ENCODE measurements at places on chromosomes 5 and 9.
A peak's percentile ranks its signal among the peaks of the same experiment; 100 is the strongest.

DNA sequence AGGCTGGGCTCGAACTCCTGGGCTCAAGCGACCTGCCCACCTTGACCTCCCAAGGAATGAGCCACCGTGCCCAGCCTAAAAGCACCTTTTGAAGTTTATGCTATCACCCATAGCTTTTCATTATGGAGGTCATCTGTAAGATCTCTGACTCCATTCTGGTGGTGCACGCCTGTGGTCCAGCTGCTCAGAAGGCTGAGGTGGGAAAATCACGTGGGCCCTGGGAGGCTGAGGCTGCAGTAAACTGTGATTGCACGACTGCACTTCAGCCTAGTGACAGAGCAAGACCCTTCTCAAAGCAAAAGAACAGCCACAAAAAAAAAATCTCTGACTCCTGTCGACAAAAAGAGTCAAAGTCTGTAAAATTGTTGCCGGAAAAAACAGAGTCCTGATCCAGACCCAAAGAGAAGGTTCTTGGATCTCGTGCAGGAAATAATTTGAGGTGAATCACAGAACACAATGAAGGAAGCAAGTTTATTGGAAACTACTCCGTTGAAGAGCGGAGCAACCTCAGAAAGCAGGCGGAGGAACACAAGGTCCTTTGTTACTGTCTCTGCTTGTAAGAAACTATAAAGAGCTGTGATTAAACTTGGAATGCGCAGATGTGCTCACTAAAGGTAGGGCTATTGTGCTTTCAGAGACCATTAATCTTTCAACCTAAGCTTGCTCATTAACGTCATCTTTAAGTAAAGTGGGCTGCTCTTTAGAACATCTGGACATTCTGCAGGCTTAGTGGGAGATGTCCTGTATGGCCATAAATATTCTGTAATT lies 2.0 kb upstream of the HAUS6 start:
- DNase-seq = no peak

DNA sequence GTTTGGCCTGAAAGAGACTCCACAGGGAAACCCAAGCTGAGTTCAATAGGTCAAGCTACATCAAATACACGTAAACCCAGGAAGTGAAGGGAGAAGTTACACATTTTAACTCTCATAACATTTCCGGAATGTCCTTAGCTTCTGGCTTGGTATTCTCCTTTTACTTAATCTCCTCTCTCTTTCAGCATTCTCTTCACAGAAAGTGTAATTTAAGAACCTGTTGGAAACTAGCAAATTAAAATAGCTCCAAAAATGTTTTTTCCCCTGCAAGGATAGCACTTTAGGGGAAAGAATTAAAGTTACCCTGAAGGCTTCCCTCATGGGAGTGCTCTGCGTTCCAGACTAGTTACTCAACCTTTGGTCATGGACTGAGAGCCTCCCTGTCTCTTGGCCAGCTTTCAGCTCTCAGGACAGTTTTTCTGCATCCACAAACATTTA lies 292.7 kb upstream of the TARS1 start:
- no peak for DNase-seq

- no peak for DNase-seq
Observed at GRCh38 chr9:123208626-123209174, 59.7 kb downstream of the STRBP start.

DNA sequence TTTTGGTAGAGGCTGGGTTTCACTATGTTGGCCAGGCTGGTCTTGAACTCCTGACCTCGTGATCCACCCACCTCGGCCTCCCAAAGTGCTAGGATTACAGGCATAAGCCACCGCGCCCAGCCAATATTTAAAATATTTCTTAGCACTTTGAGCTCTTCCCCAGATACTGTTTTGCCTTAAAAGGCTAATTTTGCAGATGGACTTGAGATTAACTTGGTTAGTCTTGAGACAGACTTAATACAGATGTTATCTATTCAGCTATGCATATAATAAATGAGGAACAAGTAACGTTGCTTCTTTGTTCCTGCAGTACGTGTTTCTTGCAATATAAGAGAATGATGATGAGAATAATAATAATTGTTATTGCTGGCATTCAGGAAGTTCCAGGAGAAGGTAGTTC lies 56.3 kb downstream of the PCSK5 start:
- no peak for DNase-seq

DNA sequence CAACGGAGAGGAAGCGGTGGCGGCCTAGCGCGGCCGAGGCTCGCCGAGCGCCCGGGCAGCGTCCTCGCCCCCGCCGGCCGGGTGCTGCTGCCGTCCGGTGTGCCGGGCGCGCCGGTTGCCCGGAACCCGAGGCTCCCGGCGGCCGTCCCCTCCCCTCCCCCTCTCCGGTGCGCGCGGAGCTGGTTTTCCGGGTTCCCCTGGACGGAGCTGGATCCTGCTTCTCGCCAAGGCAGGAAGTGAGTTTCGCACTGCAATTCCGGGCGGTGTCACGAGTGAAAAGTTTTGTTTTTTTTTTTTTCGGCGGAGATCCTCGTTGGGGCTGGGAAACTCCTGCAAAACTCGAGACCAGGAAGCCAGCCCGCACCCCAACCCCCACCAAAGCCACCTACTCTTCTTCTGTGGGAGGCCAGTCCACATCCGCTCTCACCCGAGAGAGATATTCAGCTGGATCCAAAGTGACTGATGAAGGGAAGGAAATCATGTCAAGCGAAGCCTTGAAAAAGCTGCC lies at the start of gene ERBIN:
Gene ERBIN, plus strand, starts transcription at position 300 of the 508 bp plus-strand sequence. CDS start 66,144 bp downstream, outside the sequence.
- DNase-seq = peak; percentile 46

GRCh38 chr5:32584646-32585045 lies 711 bp upstream of the SUB1 start:
- no peak for DNase-seq

DNA sequence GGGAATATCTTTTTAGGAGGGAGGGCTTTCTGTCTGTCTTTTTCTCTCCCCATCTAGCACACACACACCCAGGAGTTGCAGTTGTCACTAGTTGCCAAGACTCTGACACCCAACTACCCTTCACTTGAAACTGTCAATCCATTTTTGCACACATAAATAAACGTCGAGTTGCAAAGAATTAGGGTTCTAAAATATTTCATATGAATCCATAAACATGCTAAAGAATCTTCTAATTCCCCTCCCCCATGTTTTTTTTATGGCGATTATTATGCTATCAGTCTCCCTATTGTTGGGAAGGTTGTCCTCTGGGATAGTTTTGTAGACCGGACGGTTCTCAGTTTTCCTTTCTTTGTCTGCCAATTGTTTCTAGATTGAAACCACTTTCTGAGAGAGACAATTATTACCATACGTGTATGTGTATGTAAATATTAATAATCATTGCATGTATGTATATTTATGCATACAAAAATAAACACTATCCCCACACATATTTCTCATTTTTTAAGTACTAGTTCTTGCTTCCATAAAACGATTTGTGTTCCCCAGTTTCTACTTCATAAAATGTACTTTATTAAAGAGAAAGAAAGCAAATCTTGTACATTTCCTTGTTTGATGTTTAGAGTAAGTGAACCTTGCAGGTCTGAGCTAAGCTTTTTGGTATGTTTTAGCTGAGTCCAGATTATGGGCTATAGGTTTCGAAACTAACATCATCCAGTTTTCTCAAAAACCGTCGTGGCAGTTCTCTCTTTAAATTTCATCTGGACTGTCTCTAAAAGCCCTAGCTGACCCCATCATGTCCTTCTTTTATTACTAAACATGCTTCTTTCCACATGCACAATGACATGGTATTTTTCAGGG lies 165.0 kb upstream of the MPDZ start:
- no peak for DNase-seq

- DNase-seq = no peak
Observed at GRCh38 chr9:97772145-97772544, 75.0 kb upstream of the XPA start.

GRCh38 chr5:178381206-178381605 lies 148.6 kb upstream of the PHYKPL start:
- no peak for DNase-seq

- no peak for DNase-seq
Observed at GRCh38 chr9:129938291-129938979, 103.2 kb downstream of the USP20 start.

DNA sequence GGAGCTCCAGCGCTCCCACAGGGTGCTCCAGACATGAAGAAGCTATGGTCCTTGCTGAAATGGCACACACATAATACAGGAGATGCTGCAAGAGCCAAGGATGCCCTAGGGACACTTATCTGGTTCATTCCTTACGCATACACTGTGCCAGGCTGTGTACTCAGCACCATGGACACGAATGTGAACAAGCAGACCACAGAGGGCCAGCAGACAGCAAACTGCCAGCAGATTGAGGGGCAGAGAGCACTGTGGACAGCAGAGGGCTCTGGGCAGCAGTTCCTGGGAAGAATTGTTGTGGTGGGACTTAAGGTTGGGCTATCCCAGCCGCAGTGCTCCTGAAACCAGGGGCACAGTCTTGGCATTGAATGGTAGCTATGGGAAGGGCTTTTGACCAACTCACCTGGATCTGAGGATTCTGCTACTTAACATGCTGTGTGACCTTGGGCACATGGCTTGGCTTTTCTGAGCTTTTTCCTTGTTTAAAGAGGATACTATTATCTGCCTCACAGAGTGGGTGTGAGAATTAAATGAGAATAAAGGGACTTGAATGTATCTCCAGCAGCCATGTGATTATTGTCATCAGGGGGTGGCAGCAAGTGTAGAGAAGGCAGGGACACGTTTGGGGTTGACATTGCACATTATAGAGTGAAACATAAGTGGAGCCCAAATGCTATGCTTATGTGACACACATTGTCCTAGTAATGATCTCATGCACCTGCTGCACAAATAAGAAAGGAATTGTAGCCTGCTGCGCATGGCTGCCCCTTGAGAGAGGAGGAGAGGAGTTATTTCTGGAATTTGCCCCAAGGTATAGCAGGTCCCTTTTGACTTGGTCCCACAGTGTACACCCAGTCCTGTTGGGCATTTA lies 30.1 kb downstream of the PPARGC1B start:
- no peak for DNase-seq

GRCh38 chr5:10653751-10654400 lies 90.0 kb downstream of the ANKRD33B start:
- no peak for DNase-seq

DNA sequence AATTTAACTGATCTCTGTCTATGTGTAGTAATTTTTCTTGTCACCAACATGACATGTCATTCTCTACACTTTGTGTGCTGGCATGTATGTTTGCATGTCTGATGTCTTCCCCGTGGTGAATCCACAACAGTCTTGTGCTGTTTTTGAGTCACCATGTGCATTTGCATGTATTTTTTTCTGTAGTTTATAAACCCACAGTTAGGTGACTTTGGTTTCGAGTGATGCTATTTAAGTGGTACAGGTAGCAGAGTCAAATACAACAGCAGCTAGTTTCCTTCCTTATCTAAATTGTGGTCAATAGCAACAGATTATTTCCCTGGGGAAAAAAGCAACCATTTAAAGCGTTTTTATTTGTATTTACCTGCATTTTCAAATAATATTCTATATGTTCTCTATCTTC lies 89.9 kb upstream of the FSD1L start:
- no peak for DNase-seq

DNA sequence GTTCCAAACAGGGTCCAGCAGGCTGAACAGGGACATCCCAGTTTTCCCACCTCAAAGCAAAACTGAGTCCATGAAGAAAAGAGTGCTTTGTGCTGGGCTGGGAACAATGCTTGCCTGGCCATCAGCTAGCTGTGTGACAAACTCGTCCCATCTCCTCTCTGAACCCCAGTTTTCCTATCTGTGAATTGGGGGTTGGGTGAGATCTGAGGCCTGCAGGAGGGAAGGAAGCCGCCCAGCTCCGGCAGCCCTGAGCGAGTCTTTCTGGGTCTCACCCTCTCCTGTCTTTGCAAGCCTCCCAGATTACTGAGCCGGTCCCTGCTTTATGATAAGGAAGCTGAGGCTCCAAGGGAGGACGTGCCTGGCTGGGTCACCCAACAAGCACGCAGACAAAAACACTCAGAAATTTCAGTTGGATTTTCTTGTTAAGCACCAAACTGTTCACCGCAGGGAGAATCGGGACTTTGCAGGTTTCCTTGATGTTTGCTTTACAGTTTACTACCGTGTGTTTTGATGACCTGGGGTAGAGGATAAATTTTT lies 82.6 kb upstream of the LMX1B start:
- no peak for DNase-seq

- DNase-seq = no peak
Observed at GRCh38 chr5:122398016-122398415, 86.0 kb downstream of the SNCAIP start.

DNA sequence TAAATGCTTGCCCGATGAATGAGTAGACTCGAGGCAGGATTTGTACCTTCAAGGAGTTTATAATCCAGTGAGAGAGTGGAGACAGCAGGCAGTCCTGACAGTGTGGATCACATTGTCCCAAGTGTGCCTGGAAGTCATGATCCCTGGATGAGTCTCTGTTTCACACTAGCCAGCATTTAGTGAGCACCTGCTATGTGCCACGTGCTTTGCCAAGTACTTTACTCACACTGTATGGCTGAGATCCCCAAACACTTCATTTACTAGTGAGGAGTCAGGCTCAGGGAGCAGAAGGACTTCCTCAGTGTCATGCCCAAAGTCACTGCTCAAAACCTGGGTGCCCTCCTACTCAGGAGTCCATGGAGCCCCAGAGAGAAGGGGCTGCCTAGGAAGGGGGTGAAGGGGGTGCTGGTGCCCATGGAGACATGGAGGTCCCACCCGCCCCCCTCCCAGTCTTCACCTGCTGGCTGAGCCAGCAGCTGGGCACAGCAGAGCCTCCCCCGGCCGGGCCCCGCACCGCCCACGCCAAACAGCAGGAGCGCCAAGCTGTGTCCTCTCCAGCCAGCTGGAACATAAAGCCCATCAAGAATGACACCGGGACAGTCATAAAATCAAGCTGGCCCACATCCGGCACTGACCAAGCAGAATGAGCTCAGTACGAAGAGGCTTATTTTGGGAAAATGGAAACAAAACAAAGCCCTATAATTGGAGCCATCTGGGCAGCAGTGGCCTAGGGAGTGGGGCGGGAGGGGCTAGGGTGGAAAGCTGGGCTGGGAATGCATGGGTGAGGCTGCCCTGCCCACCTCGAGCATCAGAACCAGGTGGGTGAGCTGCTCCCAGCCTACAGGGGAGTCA lies 10.6 kb downstream of the LAMC3 start:
- no peak for DNase-seq

DNA sequence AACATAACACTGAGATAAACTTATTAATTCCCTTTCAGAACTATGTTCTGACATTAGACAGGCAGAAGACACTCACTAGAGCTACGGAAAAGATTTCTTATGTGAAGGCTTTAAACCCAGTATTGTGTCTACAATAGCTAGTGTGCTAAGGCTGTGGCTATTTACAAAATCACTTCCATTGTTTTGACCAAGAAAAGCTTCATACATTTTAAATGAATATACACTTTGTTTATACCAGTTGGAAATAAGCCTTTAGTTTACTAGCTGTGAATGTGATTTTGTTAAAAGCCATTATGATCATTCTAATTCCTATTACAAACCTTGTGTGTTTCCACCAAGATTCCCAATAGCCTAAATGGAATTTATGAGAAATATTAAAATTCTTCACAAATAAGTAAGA lies 83.0 kb downstream of the AGTPBP1 start:
- no peak for DNase-seq

GRCh38 chr9:135513351-135513846 lies 7.8 kb upstream of the LCN1 start:
- DNase-seq = no peak

- DNase-seq = no peak
Observed at GRCh38 chr5:15585841-15586591, 86.0 kb downstream of the FBXL7 start.

- DNase-seq = no peak
Observed at GRCh38 chr5:149635394-149635793, 54.1 kb downstream of the ARHGEF37 start.
